Neural crest cell (in vitro differentiated cells): ENCODE measurements at places on chromosomes 6 and 20. TPM values are rescaled to one million over a fixed set of nuclear protein-coding genes. Genes with fewer than 3 reads are reported as not detected.

GRCh38 chr6:162785632-162786242 lies 58.0 kb downstream of the PACRG start:
- DNase-seq = no peak

GRCh38 chr20:23203951-23204730 lies 118.0 kb upstream of the CD93 start:
- no peak for DNase-seq

DNA sequence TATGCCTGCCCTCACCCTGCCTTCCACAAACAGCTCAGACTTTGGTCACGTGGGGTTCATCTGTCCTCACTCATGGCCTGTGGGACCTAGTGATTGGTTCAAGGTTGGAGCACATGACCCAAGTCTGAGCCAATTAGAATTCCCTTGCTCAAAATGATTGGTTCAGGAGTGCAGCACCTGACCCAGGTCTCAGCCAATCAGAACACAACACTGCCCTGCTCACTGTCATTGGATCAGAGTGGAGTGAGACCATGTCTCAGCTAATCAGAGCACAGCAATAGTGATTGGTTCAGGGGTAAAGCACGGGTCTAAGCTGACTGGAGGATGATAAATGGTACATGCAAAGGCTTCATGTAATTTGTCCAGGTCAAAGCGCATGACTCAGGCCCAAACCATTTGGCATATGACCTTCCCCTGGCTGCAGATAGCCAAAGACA lies 102.2 kb downstream of the PREX1 start:
- DNase-seq = no peak

GRCh38 chr20:24977336-24977735 lies 15.2 kb downstream of the APMAP start:
- DNase-seq = no peak

- DNase-seq = no peak
These were observed 814 bp downstream of the TFAP2B start for GRCh38 chr6:50819466-50819903.

GRCh38 chr6:127191716-127192115 lies 73.2 kb downstream of the RSPO3 start:
- no peak for DNase-seq

DNA sequence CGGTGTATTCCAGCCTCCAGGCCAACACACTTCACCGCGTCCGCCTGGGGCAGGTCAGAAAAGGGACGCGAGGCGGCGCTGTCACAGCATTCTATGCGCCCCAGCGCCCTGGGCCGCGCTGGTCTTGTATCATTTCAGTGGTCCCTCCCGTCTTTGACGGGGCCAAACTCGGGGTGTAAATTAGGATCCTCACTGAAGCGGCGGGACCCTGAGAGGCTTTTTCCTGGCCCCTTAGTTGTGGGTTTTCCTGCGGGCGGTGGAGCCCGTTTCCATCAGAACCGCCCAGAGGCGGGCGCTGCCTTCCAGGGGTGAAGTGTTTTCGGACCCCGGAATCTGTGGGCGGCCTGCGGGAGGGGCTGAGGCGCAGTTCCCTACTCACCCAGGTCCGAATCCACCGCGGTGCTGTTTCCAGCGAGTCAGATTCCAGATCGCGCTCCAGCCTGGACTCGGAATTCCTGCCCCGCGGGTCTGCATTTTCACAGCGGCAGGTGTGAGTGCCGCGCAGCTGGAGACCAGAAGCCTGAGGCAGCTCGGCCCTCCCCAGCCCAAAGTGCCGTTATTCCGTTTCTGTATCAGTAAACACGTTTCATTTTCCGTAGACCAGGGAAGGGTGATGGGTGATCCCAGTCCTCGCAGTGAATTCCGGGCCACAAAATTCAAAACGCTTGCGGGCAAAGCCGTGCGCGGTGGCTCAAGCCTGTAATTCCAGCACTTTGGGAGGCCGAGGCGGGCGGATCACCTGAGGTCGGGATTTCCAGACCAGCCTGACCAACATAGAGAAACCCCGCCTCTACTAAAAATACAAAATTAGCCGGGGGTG lies 3.9 kb upstream of the MICB start:
- peak; percentile 81 for DNase-seq

DNA sequence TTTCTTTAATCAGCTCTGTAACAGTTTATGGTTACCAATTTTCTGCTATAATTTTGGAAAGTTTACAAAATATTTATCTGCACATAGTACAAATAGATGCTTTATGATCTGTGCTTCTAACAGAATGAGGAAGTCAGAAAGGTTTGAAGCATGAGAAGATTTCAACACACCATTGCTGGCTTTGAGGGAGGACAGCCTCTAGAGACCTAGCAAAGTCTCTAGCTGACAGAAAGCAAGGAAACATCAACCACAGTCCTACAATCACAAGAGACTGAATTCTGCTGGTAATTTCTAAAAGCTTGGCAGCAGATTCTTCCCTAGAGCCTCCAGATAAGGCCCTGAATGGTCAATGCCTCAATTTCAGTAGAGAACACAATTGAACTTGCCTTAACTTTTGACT lies 750.8 kb upstream of the SLC35B3 start:
- no peak for DNase-seq

GRCh38 chr20:60053125-60053817 lies 95.0 kb downstream of the CDH26 start:
- DNase-seq = no peak

DNA sequence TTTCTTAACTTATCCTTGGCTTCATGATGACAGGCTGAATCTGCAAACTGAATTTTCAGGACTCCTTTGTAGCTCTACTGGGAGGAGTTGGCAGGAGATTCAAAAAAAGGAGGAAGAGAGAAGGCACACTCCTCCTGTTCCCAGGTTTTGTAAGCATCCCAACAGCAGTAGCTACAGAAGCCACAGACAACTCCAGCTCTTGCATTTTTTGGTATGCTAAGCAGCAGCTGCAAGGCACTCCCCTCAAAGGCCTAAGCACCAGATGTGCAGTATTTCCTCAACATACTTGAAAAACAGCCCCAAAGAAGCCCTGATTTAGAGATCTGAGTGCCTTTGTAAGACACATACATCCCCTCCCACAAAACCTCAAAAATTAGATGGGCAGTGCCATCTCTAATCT lies 328.6 kb upstream of the SYNCRIP start:
- DNase-seq = no peak

DNA sequence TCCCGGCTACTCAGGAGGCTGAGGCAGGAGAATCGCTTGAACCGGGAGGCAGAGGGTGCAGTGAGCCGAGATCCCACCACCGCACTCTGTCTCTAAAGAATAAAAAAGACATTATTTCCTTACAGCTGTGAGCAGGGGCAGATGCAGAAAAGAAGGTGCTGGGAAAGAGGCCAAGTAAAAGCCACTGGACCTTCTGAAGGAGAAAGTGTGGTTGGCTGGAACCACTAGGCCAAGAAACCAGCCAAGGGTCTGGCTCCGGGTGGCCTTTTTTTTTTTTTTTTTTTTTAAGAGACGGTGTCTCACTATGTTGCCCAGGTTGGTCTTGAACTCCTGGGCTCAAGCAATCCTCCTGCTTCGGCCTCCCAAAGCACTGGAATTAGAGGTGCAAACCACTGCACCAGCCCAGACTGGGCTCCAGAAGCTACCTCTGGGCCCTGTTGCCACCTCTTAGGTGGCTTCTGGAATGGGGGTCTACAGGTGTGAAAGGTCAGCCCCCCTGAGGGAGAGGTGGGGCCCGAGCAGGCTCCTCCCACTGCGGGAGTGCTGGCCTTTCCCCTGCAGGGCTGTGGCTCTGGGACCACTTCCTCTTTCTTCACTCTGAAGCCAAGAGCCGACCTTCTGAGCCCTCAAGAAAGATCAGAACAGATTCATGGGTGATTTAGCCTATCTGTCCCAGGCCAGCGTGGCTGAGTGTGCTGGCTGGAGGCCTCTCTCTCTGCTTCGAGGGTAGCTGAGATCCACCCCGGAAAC lies at the start of gene FGD2:
Gene FGD2, plus strand, starts transcription at position 595 of the 750 bp plus-strand sequence. CDS start 163 bp downstream, outside the sequence.
- DNase-seq = no peak

DNA sequence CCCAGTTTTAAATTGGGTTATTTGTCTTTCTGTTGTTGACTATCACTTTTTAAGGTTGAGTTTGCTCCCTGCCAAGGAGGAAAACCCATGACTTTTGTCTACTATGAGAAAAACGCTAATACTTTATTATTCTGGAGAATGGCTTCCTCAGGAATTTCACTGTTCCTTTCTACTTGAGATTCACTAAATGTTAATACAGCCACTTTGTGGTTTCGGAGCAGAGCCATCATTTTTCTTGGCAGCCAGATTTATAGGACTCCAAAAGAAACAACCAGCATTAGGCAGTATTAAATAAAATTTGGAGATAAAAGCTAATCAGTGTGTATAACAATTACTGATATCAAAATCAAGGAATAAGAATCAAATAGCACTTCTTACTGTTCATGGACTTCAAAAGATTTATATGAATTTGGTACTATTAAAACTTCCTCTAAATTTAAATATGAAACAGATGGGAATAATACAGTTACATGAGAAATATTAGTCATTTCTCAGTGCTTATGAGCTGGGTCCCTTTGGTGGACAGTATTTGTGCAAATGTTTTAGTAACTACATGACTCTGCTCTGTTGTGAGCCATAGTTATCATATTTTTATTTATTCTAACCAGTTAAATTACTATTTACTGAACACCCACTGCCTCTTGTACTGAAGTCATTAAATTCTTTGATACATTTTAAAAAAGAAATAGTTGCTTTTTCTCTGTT lies 64.1 kb upstream of the FBXO30 start:
- DNase-seq = no peak

GRCh38 chr6:114249522-114249921 lies 93.3 kb downstream of the HS3ST5 start:
- no peak for DNase-seq

DNA sequence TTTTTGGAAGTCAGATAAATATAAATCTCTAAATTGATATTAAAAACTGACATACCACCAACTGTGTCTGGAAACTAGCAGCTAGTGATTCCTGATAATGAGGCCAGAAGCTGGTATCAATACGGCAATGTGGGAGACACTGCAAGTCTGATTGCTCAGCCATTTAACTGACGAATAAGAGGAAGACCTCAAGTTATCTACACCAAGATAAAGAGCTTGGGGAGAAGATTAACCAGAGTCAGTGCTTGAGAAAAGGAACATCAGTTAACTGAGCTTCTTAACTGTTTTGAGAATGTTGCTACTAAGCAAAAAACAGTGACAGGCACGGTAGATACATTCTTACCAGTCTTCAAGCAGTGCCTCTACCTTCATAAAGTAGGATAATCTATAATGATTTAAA lies 140.4 kb upstream of the TENT5A start:
- no peak for DNase-seq

Gene BTN1A1
- not detected in 2 replicates for total RNA-seq

Gene SLC16A10
- 5.6 and 6.2 TPM in 2 replicates for total RNA-seq

Gene TMEM244
- not detected in 2 replicates for total RNA-seq

Gene TRIM31
- total RNA-seq = not detected in 2 replicates

Gene SLC35D3
- not detected in 2 replicates for total RNA-seq

Gene LAMA4
- total RNA-seq = 14.7 and 18.0 TPM in 2 replicates

Gene GFOD1
- 2.2 TPM in 2 replicates for total RNA-seq

Gene SRSF12
- total RNA-seq = 21.9 and 23.5 TPM in 2 replicates

Gene CALHM6
- total RNA-seq = 1.3 and 4.6 TPM in 2 replicates

Gene POU3F2
- total RNA-seq = 111 and 114 TPM in 2 replicates
